Breast epithelium (tissue), 4 donors: ENCODE measurements at places on chromosomes 2 and 18.

DNA sequence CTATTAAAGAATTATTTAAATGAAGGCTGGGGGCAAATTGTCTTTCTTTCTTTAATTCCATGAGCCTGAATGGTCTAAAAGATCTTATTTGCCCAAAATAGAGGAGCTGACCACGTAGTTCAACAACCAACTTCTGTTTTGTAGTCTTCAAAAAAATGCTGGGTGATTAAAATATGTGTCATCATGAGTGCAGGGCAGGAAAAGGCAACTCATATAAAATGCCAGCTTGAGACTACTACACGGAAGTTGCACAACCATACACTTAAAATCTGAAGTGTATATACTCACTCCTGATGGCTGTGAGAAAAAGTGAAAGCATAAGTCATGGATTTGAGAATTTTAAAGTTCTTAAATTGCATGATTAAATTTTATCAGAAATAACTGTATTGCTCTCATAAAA lies 210.9 kb downstream of the DYM start:
- DNase-seq = no peak

- DNase-seq = peak; percentile 37
Observed at GRCh38 chr2:233060980-233061590, 943 bp downstream of the INPP5D start.

DNA sequence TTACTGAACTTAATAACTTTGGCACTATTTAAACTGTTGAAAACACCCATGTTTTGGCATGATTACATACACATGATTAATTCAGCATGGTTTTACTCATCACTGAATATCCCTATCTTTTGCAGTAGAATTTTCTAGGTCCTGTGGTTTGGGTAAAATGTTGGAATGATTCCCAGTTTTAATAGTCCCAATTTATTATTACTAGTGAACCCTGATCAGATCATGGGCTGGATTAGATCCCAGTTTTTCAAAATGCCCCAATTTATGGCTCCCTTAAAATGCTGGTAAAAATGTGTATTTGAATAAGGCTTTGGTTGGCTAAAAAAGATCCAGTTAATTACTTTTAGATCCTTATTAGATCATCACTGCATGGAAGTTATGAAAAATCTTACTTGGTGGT lies 273.6 kb upstream of the NRP2 start:
- DNase-seq = no peak

GRCh38 chr2:6787376-6787775 lies 78.3 kb downstream of the CMPK2 start:
- DNase-seq = no peak

GRCh38 chr2:193963472-193964119 lies 1693.4 kb upstream of the SLC39A10 start:
- no peak for DNase-seq

GRCh38 chr18:63273222-63273927 lies 46.2 kb downstream of the BCL2 start:
- DNase-seq = no peak

DNA sequence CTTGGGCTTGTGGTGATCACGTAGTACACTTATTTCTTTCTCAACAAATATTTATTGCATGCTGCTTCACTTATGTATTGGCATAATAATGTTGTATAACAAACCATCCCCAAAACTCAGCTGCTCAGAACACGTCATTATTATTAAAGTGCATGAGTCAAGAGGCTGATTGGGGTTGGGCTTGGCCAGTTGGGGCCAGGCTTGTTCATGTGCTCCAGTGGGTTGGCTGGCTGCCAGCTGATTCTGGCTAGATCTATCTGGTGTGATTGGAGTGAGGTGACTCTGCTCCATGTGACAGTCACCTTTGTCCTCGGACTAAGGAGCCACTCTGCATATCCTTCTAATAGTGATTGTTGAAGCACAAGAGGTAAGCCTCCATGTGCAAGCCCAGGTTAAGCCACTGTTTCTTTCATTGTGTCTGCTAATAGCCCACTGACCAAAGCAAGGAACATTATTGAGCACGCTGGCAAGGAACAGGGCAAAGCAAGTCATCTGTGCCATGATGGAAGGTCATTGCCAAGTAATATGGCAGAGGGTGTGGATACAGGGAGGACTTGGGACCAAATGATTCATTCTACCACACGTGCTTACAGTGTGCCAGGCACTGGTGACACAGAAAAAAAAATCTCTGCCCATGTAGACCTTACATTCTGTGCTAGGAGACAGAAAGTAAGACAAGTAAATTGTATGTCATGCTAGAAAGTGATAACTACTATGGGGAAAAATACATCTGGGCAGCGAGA lies 63.3 kb upstream of the TMEM182 start:
- no peak for DNase-seq

GRCh38 chr18:77970814-77971213 lies 721.2 kb downstream of the GALR1 start:
- DNase-seq = no peak
